ENCODE measurements at places on chromosomes 6 and 20. TPM values are rescaled to one million over a fixed set of nuclear protein-coding genes. Genes with fewer than 3 reads are reported as not detected.

The DEF6 gene
- 0.06 TPM for total RNA-seq

The CST5 gene
- total RNA-seq, result not detected

The EIF6 gene
- total RNA-seq, result 392 TPM

The SCAF8 gene
- total RNA-seq, result 21.5 TPM

The FAM162B gene
- total RNA-seq, result not detected

The CCN5 gene
- 24.7 TPM for total RNA-seq

The FAM83C gene
- not detected for total RNA-seq

All from A549 treated with CpdA at 1 μM for 4 hours (cell line).